ENCODE measurements at places on chromosomes 1 and 21.

GRCh38 chr1:192260076-192260475, 56.7 kb upstream of the RGS21 start:
- DNase-seq = no peak

DNA sequence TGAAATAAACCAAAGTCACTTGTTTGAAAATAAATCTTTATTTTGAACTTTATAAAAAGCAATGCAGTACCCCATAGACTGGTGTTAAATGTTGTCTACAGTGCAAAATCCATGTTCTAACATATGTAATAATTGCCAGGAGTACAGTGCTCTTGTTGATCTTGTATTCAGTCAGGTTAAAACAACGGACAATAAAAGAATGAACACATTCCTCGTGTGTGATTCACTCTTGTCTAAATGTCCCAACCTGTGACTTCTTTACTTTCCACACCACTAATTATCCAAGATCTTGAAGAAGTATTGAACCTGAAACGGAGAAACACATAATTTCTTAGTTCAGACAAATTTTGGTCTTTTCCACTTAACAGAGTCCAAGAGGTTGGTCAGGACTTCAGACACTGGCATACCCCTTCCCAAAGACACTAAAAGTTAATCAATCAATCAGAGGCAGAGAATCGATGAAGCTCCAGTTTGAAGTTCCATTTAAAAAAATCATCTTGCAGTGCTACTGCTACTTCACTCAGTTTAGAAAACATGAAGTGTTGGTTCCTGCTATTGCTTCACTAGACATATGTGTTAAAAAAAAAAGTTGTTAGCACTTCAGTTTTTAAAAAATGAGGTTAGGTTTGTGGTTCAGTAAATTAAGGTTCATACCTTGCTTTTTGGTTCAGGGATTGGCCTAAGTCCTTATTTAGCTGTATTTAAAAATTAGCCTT, 26.2 kb downstream of the ATP1B1 start:
- no peak for DNase-seq

DNA sequence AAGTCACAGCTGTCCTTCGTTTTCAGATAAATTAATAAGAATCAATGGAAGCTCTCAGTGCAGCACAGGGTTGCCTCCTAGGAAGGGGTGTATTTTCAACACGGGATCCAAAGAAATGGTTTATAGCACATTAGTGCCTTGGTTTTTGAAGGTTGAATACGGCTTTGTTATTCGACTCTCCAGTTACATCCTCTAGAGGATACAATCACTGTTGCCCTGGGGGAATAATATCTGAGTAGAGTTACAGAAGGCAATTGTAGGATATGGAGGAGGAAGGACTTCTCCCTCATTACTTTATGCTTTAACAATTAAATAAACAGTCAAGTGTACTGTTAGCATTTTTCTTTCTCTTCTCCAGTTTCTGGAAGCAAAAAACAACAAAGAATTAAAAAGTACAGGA, 14.3 kb upstream of the ZNF326 start:
- DNase-seq = no peak

GRCh38 chr1:202805886-202806844, 2.1 kb downstream of the KDM5B start:
- DNase-seq = no peak

DNA sequence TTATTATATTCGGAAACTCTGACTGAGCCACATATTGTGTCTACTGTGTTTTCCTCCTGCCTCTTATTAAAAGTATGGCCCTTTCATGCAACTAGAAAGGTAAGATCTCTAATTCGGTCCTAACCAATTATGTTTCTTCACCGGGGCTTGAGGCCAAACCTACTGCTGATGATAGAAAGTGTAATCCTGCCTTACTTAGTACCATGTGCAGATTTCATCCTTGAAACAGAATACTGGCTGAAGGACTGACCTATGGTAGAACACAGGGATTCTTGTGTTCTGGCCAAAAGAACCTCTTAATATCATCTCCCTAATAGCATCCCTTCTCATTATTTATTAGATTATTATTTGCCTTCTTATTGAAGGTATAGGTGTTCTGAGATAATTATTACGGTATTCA, 72.6 kb downstream of the TOR3A start:
- DNase-seq = no peak

DNA sequence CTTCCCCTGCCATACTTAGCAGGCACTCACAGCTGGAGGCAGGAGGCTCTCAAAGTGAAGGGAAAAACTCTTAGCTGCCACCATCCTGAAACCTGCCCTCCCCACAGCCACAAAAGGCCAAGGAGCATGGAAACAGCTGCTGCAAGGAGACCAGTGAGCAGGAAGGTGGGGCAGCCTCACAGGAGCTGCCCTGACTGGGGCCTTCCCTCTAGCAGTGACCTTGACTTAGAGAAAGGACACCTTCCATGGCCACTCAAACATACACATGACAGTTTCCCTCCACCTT, 126.3 kb downstream of the HIVEP3 start:
- DNase-seq = no peak

- DNase-seq = no peak
Measured at GRCh38 chr1:235045034-235045690, 83.5 kb downstream of the TOMM20 start.

- DNase-seq = no peak
Measured at GRCh38 chr1:38507563-38507962, 352.0 kb downstream of the RRAGC start.

GRCh38 chr1:101697072-101697471, 299.7 kb downstream of the OLFM3 start:
- DNase-seq = no peak

DNA sequence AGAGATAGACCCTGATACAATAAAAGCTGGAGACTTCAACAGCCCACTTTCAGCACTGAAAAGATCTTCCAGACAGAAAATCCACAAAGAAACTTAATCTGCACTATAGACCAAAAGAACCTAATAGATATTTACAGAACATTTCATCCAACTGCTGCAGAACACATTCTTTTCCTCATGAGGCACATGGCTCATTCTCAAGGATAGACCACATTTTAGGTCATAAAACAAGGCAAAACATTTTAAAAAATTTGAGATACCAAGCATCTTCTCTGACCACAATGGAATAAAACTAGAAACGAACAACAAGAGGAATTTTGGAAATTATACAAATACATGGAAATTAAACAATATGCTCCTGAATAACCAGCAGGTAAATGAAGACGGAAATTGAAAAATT, 15.0 kb upstream of the IL20 start:
- no peak for DNase-seq

- no peak for DNase-seq
Measured at GRCh38 chr1:40064797-40065499, 24.4 kb downstream of the CAP1 start.

DNA sequence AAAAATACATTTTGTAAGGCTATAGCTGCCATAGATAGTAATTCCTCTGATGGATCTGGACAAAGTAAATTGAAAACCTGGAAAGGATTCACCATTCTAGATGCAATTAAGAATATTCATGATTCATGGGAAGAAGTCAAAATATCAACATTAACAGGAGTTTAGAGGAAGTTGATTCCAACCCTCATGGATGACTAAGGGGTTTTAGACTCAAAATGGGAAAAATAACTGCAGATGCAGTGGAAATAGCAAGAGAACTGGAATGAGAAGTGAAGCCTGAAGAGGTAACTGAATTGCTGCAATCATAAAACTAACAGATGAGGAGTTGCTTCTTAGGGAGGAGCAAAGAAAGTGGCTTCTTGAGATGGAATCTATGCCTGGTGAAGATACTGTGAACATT, 230.8 kb downstream of the KCTD3 start:
- DNase-seq = no peak

DNA sequence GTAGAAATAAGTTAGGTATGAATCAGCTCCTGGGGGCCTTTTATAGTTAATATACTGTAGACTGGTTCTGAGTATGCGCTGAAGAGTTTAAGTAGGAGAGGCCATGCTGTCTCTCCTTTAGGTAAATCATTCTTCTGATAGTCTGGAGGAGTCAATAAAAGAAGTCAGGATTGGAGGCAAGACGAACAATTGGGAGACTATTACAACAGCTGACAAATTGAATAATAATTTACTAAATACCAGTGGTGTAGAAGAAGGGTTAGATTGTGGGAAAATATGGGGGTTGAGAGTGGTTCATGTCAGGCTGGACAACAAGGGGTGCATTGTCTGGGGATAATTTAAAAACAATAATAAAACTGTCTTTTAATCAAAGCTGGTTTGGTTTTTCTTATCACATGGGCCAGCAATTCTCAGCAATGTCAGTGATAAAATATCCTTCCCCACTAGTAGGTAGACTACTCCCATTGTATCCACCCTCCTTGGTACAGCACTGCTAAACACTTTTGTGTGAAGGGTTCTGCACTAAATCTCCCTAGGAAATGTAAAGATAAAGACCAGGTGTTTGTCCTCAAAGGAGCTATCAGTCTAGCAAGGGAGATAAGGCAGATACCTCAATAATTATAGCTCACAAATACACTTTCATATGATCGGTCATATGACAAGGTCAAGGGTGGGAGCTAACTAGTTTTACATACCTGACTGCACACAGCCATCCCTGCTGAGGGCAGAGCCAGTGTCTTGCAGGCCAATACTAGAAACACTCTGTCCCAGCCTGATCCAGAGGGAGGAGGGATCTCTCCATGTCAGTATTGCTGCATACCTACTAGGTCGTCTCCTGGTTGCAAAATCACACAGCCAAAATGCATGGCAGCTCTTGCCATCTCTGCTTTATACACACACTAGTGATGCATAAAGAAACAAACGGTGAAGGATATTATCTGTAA, 299.7 kb downstream of the VAV3 start:
- no peak for DNase-seq

GRCh38 chr1:109046671-109047070, 4.8 kb upstream of the WDR47 start:
- no peak for DNase-seq

- peak; percentile 30 for DNase-seq
Measured at GRCh38 chr1:246608616-246609376, 42.5 kb downstream of the CNST start.

DNA sequence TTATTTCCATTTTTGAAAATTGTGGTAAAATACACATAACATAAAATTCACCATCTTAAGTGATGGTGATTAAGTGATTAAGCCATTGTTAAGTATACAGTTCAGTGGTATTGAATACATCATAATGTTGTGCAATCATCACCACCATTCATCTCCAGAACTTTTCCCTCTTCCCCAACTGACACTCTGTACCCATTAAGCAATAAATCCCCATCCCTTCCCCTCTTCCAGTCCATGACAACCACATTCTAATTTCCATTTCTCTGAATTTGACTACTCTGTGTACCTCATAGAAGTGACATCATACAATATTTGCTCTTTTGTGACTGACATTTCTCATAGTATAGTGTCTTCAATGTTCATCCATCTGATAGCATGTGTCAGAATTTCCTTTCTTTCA, 124.8 kb downstream of the DISC1 start:
- DNase-seq = no peak

GRCh38 chr1:76191561-76191960, 117.0 kb downstream of the ST6GALNAC3 start:
- DNase-seq = no peak

DNA sequence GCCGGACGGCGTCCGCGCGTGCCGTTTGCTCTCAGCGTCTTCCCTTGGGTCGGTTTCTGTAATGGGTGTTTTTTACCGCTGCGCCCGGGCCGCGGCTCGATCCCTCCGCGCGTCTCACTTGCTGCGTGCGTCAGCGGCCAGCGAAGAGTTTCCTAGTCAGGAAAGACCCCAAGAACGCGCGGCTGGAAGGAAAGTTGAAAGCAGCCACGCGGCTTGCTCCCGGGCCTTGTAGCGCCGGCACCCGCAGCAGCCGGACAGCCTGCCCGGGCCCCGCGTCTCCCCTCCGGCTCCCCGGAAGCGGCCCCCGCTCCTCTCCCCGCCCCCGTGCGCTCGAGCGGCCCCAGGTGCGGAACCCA, 159.8 kb downstream of the RUNX1 start:
- peak; percentile 77 for DNase-seq

- DNase-seq = no peak
Measured at GRCh38 chr1:228923973-228924686, 188.9 kb downstream of the RHOU start.

- no peak for DNase-seq
Measured at GRCh38 chr1:207911856-207912760, 1.2 kb upstream of the CD34 start.

DNA sequence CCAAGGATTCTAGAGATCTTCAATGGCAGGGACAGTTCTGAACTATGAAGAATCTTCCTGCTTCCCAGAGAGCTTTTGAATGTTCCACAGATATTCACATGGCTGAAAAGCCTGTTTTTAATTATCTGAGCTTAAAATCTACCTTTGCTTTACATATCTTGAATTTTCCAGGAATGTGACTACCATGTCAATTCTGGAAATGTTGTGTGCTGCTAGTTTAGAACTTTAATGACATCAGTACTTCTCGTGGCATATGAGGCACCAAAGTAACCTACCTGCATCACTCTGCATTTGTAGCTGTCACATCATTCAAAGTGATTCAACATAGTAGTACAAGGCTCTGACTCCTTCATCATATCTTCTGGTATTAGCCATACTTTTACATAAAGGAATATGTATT, 122.7 kb upstream of the NFIA start:
- DNase-seq = no peak

DNA sequence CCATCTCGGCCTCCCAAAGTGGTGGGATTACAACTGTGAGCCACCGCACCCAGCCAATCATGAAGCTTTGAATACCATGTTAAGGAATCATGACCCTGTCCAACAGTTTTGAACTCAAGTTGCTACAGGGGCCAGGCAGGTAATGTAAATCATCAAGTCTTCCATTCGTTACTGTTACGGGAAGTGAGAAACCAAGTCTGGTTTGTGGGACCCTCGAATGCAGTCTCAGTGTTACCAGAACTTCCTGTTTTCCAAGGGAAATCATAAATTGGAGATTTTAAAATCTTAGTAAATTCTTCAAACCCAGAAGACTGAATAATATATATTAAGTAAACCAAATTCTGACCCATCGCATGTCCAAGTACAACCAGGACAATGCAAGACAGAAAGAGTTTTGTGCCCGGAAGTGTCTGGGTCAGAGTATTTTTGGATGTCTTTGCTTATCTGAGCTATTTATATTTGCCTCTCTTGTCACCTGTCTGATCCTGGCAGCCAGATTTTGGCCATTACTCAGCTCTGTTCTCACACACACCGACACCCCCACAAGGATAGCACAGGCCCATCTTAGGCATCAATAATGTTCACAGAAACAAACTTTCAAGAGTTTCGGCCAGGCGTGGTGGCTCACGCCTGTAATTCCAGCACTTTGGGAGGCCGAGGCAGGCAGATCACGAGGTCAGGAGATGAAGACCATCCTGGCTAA, 8.8 kb downstream of the ATP5IF1 start:
- no peak for DNase-seq

DNA sequence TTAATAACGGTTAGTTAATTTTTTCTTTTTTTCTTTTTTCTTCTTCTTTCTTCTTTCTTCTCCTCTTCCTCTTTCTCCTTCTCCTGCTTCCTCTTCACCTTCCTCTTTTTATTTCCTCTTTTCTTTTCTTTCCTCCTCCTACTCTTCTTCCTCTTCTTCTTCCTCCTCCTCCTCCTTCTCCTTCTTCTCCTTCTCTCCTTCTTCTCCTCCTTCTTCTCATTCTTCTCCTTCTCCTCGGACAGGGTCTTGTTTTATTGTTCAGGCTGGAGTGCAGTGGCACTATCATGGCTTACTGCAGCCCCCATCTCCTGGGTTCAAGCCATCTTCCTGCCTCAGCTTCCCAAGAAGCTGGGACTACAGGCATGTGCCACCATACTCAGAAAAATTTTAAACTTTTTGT, 13.4 kb upstream of the ACBD3 start:
- no peak for DNase-seq

Measured in right hindlimb (tissue), 1 donor.